ENCODE measurements at places on chromosomes 2 and 18.

- DNase-seq, result no peak
These were observed 35.4 kb downstream of the ARHGEF4 start for GRCh38 chr2:130871843-130872740.

- DNase-seq, result peak; percentile 6
These were observed 226.0 kb downstream of the FAM210A start for GRCh38 chr18:13500227-13500865.

DNA sequence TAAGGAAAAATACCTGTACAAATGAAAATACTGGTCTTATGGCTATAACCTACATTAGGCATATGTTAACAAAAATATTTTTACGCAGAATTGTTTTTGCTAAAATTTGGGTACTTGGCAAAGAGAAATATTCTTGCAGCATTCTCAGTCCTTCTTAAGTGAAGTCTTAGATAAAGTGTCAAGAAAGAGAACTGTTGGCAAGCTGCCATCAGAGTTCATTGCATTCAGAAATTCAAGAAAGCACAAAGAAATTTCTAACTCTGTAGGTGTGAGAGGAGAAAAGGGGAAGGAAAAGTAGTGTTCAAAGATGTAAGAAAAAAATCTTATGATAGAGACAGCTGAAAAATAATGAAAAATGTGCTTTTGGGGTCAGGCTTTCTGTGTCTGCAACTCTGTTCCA lies 86.7 kb downstream of the IRS1 start:
- no peak for DNase-seq

GRCh38 chr2:95043300-95044093 lies 18.0 kb downstream of the MAL start:
- DNase-seq, result no peak

GRCh38 chr18:79580498-79581171 lies 99.0 kb upstream of the CTDP1 start:
- peak; percentile 6 for DNase-seq

- no peak for DNase-seq
These were observed 1241.1 kb upstream of the ZEB2 start for GRCh38 chr2:145760781-145761649.

DNA sequence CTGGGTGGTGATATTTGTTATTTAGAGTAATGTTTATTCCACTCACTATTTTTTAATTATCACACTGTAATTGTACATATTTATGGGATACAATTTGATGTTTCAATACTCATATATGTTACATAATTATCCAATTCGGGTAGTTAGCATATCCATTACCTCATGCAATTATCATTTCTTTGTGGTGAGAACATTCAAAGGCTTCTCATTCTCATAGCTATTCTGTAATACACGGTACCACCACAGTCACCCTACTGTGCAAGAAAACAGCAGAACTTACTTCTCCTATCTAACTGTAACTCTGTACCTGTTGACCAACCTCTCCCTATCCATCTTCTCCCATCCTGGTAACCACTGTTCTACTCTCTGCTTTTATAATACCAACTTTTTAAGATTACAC lies 4.6 kb downstream of the TBC1D8 start:
- DNase-seq, result no peak

- DNase-seq, result no peak
These were observed 25.1 kb downstream of the ASXL2 start for GRCh38 chr2:25853038-25853638.

GRCh38 chr2:63865159-63865799 lies 23.6 kb downstream of the UGP2 start:
- no peak for DNase-seq

GRCh38 chr2:3463186-3463835 lies 56.0 kb downstream of the ADI1 start:
- no peak for DNase-seq

DNA sequence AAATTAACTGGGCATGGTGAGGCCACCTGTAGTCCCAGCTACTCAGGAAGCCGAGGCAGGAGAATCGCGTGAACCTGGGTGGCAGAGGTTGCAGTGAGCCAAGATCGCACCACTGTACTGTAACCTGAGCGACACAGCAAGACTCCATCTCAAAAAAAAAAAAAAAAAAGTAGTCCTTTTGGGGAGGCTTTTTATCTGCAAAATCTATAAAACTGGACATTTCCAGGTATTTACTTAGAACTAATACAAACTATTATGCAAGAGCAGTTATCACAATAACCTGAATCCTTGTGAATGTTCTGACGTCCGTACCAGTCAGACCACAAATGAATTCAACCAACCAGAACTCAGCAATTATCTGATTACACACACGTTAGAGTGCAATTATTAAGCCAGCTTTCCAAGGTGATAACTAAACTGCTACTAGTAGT lies 8.8 kb upstream of the RAPH1 start:
- no peak for DNase-seq

DNA sequence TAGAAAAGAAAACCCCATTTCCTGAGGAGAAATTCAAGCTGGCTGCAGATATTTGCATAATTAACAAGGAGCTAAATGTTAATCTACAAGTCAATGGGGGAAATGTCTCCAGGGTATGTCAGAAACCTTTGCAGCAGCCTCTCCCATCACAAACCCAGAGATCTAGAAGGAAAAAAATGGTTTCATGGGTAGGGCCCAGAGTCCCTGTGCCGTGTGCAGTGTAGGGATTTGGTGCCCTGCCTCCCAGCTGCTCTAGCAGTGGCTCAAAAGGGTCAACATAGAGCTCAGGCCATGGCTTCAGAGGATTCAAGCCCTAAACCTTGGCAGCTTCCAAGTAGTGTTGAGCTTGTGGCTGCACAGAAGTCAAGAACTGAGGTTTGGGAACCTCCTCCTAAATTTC lies 290.2 kb upstream of the TMEFF2 start:
- DNase-seq, result no peak

DNA sequence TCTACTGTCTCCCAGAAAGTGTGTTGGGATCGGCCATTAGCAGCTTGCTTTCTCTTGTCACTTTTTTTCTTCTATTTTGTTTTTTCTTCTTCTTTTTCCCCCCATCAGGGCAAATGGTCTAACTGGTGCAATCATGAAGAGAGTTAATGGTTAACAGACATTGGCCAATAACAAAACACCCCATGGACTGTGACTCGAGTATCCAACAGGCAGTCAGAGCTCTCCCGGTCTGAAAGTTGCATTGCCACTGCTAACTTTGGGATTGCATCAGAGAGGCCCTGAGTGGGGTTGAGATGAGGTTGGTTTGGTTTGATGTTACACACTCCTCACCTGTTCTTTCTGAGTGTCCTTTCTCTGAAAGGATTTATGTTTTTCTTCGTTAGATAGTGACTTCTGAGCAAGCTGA lies 12.9 kb upstream of the SNORC start:
- DNase-seq, result no peak

DNA sequence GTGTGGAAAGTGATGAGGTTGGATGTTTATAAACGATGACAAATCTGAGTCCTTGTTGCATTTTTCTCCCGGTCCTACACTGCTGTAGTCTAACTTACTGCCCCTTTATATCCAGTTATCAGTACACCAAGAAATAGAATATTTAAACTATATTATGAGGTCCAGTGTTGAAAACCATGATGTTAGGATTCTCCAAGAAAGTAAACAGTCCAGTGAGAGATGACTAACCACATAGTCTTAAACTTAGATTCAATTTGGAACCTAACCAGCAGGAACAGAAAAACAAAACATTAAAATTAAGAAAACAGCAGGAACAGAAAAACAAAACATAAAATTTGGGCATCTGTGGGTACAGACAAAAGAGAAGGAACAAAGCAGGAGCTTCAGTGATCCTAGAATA lies 143.2 kb downstream of the TPGS2 start:
- no peak for DNase-seq

GRCh38 chr2:100208141-100208770 lies 65.9 kb upstream of the AFF3 start:
- no peak for DNase-seq

DNA sequence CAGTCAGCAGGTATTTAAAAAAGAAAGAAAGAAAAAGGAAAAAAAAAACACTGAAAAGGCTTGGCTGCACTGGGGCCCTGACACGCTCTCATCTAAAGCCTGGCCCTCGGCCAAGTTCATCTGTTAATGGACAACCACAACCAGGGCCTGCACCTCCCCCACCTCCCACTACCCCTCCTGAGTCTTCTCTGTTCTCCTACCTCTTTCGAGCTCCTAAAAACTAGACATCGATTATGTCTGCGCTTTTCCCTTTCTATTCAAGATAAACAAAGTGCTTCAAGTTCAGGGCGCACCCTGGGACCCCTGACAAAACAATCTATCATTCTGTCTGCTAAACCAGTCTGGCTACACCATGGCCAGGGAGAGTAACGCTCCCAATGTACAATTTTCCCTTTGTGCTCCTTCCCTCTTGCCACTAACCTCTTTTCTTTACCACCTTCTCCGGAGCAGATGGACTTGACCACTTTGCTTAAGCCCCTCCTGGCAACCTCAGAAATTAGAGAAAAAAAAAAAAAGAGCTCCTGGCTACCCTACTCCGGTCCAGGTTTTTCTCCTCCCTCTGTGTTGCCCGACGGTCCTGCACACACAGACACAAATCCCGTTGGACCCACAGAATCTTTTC lies 22.7 kb downstream of the BCL11A start:
- no peak for DNase-seq

DNA sequence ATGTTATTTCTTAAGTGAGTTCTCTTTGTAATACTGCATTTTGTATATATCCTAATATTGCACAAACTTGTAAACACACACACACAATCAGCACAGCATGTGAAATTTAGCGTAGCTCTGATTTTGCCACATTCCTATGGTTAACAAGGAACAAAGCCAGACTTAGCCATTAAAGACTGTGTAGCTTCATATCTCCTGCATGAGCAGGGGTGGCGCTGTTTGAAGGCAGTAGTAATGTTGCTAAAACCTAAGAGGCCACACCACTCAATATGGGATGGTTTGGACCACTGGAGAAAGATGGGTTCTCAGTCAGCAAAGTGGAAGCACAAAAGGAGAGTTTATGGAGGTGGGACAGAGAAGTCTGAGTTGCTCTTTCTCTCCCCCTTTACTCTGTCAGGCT lies 61.1 kb upstream of the RND3 start:
- no peak for DNase-seq

- DNase-seq, result no peak
These were observed 21.4 kb upstream of the SPIRE1 start for GRCh38 chr18:12679183-12679786.

DNA sequence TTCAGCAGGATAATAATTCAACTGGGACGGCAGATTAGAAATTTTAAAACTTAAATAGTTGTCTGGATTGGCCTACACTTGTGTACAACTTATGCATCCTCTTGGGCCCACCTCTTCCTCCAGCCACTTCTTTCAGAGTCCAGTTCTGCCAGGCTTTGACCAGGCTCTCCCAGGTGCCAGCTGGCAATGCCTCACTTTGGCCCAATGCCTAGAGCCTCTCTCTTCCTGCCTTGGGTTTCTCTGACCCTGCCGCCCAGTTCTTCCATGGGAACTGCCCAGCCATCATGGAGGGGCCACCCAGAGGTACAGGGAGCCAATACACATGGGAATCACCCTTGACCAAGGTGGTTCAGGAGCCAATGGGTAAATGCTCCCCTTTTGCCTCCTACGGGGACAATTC lies 135.5 kb downstream of the IRS1 start:
- DNase-seq, result no peak

DNA sequence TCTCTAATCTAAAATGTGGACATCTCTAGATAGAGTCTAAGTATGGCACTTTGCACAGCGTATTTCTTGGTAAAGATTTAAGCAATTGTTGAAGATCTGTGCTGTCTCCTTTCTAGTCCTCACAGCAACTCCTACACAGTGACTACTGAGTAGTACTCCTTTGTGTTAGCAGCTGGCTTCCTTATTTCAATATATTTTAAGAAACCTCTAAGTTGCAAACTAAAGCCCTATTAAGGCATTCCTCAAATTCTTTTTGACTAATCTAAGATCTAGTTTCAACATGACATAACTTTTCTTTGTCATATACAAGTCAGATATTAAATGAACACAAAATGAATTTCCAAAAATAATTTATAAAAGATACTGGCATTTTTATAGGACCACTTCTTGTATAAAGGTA lies 121.8 kb upstream of the DNAJC10 start:
- no peak for DNase-seq

DNA sequence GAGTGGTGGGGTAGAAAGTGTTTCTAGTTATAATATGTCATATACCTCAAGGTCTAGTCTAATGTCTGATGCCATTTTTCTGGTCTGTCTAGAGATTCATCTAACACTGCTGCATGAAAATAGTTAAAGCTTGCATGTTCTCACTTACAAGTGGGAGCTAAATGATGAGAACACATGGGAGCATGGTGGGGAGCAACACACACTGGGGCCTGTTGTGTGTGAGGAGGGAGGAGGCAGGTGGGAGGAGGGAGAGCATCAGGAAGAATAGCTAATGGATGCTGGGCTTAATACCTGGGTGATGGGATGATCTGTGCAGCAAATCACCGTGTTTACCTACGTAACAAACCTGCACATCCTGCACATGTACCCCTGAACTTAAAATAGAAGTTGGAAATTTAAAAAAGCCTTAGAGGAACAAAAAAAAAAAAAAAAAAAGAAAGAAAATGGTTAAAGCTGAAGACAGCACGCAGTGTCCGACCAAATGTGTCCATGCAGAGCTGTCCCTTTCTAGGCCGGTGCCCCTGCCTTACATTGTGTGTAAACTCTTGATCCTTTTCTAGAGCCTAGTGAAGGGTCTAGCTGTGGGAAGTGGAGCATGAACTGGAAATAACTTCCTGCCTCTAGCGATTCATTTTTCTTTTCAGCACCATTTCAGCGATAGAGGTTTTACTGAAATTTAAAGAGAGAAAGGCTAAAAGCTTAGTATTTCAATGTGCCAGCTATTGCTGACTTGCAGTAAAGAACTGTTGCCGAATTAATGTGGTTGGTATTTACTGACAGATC lies 94.0 kb downstream of the FMNL2 start:
- no peak for DNase-seq

GRCh38 chr2:212264187-212264586 lies 274.4 kb downstream of the ERBB4 start:
- no peak for DNase-seq

GRCh38 chr18:5868218-5868854 lies 27.0 kb downstream of the TMEM200C start:
- DNase-seq, result peak; percentile 62

GRCh38 chr2:234621120-234621519 lies 124.2 kb upstream of the ARL4C start:
- DNase-seq, result no peak

- DNase-seq, result no peak
These were observed 128.3 kb downstream of the DNER start for GRCh38 chr2:229586012-229586411.

- DNase-seq, result no peak
These were observed 77.6 kb upstream of the NFU1 start for GRCh38 chr2:69514819-69515218.

All from T1000 (cell line).